ENCODE measurements at places on chromosomes 5 and 9.
A peak's percentile ranks its signal among the peaks of the same experiment; 100 is the strongest.

GRCh38 chr9:98081477-98082219 lies 25.1 kb downstream of the NANS start:
- DNase-seq: no peak

DNA sequence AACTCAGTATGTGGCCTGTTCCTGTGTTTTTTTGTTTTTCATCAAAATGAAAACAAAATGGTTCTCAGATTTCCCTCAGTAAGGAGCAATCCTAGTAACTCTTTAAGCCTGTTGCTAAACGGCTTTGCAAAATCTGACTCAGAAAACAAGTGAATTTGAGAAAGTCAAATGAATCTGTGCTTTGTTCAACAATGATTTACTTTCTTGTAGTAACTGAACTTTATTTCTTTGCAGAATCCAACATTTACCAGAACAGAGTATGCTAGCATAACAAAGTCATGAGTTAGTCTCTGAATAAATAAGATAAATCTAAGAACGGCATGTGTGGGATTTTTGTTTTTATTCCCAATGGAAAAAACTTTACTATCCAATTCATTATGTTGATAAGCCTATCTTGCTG lies 93.8 kb downstream of the OXCT1 start:
- DNase-seq: no peak

- no peak for DNase-seq
These were observed 32.9 kb downstream of the PTCD2 start for GRCh38 chr5:72353046-72353445.

DNA sequence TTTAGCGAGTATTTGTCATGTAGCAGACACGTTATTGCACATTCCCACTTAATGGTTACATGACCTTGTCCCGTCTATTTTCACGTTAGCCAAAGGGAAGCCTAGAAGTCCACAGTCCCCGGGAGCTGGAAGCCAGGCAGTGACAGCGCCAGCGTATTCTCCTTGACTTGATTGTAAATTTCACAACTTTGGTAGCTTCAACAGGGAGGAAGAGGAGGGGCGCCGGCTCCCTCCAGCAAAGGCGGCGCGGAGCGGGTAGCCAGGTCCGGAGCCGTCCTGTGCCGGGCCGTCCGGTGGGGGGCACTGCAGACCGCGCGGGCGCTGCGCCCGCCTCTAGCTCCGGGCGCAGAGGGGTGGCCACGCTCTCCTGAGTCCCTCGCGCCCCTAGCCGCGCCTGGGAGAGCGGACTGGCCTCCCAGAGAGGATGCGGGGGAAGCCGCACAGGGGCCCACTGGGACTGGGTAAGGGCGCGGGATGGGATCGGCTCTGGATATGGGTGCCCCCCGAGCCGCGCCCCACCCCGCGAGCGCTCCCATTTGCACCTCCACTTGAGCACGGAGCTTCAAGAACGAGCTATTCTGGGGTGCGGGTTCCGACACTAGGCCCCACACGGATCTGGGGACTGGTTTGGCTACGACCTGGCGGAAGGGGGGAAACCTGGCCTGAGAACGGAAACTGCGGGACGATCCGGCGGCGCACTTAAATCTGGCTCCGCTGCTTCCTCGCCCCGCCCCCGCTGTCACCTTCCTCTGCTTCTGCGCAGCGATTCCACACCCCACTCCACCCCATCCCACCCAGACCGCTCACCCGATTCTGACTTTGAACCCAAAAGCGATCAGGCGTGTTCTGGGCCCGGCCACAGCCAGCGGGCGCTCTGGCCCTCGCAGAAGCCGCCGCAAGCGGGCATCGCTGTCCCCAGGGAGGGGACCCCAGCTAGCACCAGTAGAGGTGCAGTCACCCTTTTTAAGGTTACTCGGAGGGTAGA lies 23.8 kb downstream of the KLF4 start:
- no peak for DNase-seq

DNA sequence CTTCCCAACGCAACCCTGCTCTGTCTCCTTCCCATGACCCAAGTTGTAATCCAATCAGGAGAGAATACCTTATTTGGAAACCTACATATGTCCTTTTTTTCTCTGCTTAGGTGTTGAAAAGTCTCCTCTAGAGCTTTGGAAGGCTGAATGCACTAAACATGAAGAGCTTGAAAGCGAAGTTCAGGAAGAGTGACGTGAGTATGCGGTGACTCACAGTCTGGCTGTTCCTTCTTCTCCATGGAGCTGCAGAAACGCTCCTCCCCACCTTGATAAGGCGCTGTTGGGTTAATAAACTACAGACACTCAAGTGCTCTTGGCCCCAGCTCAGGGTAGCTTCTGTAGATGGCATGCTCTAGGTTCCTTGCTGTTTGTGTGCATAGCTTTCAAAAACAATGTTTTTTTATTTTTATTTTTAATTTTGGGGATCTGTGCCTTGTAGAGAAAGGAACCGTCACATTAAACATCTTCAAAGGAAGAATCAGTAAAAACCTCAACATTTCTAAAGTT lies 30.7 kb downstream of the RAI14 start:
- no peak for DNase-seq

DNA sequence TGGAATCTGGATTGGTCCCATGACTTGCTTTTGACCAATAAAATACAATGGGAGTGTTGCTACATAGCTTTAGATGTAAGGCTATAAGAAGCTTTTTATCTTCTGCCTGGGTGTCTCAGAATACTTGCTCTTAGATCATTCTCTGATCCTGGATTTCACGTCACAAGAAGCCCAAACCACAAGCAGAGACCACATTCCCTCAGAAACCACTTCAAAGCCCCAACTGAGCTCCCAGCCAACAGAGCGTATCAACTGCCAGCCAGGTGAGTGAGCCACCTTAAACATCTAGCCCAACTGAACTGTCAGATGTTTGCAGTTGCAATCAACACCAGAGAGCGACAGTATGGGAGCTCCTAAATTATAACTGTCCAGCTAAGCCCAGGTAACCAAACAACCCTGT lies 687.1 kb downstream of the TLE1 start:
- peak; percentile 68 for DNase-seq

DNA sequence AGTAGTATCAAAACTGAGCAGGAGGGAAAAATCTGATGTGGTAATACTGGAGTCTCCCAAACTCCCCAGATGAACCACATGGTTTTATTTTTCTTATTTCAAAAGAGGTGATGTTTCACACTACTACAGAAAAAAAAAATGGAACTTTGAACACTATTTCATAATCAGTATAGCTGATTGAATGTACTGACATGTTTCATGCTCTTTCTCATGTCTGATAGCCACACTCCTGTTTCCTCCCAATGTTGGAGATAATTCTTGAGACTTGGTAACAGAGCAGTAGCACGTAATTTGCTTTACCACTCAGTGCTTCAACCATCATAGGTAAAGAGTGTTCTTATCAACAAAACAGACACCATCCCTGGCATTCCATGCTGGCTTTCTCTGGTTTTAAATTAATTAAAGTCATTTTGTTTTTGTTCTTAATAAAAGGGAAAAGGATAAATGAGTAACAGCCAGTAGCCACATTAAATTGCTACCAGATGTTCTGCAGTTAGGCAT lies 85.2 kb downstream of the MUSK start:
- DNase-seq: no peak

DNA sequence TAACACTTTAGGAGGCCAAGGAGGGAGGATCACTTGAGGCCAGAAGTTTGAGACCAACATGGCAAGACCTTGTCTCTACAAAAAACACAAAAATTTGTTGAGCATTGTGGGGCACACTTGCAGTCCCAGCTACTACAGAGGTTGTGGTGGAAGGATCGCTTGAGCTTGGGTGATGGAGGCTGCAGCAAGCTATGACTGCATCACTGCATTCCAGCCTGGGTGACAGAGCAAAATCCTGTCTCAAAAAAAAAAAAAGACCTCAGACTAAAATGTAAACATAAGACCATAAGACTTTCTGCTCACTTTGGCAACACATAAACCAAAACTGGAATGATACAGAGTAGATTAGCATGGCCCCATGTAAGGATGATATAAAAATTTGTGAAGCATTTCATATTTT lies 24.6 kb upstream of the NANS start:
- no peak for DNase-seq

DNA sequence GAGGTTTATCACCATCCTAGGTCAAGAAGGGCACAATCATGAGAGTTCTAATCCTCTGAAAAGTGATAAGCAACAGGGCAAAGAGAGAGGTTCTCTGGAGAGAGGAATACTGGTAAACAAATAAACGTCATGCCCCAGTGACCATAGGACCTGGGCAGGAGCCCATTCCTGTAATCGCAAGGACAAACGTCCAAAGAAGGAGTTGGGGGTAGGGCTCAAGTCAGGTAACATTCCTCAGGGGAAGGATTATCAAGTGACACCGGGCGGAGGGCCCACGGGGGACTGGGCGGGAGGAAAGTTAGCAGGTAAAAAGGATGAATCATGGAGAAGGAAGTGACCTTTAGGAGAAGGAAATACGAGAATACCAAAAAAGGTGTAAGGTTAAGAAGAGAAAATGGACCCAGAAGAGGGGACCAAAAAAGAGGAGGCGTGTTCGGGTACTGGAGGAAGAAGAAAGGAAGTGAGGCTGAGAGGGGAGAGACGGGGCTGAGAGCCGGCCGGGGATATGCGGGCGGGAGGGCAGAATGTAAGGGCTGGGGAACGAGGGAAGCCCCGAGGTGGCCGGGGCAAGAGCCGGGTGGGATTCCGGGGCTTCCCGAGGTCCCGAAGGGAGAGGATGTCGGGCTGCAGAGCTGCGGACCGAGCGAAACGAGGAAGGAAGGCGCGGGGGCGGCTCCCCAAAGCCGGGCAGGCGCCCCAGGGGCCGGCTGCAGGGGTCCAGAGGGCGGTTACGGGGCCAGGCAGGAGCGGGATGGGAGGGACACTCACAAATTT lies 583 bp downstream of the DIAPH1 start:
- DNase-seq: no peak

- DNase-seq: no peak
These were observed 171.7 kb downstream of the MAT2B start for GRCh38 chr5:163677092-163677491.

- DNase-seq: no peak
These were observed 607 bp downstream of the UQCRQ start for GRCh38 chr5:132867046-132867451.

DNA sequence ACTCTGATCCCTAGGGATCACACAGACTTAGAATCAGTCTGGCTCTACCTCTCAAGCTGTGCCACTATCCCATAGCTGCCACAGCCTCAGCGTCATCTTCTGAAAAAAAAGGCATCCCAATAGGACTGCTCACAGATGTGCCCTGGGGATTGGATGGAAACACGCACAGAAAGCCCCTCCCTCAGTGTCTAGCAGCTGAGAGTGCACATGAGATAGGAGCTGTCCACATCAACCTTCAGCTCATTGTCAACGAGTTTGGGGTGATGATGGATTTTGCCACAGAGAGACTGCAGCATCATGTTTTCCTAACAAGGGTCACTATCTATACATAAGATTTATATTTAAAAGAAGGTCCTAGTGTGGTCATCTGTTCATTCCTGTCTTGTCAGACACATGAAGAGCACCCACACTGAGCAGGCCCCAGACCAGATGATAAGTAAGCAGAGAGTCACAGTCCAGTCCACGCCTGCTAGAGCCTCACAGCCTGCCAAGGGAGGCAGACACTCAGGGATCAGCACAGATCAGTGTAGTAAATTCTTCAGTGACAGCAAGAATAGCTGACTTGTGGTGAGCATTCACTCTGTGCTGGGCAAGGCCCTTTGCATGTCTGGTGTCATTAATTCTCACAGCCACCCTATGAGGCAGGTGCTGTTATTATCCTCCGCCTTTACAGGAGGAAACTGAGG lies 25.8 kb downstream of the AFAP1L1 start:
- no peak for DNase-seq

Measured in NCI-H187 treated with DMSO at 0.1 percent for 48 hours (cell line).